ENCODE measurements at places on chromosomes 1 and 21.
A peak's percentile ranks its signal among the peaks of the same experiment; 100 is the strongest.

GRCh38 chr1:154567386-154568156 is at the start of gene CHRNB2:
TSS of gene CHRNB2 (plus strand) at chr1:154567778. CDS start at chr1:154568045, 267 bp downstream.
- peak; percentile 70 for DNase-seq

DNA sequence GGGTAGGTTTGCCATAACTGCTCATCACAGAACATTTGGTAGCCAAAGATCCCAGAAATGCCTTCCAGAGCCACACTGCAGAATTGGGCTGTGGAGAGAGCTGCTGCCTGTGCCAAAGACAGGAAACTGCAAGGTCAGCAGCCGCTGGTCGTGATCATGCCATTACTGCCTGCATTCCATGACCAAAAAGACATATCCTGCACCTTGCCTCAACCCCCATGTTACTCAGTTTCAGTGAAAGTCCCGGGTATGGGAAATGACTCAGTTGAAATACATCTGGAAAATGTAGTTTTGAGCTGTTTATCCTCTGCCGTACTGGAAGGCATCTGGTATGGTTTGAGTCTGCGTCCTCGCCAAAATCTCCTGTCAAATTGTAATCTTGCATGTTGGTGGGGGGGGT is 161.7 kb downstream of the FCRL5 start:
- no peak for DNase-seq

GRCh38 chr1:206828765-206829164 is 36.7 kb upstream of the IL20 start:
- DNase-seq: no peak

DNA sequence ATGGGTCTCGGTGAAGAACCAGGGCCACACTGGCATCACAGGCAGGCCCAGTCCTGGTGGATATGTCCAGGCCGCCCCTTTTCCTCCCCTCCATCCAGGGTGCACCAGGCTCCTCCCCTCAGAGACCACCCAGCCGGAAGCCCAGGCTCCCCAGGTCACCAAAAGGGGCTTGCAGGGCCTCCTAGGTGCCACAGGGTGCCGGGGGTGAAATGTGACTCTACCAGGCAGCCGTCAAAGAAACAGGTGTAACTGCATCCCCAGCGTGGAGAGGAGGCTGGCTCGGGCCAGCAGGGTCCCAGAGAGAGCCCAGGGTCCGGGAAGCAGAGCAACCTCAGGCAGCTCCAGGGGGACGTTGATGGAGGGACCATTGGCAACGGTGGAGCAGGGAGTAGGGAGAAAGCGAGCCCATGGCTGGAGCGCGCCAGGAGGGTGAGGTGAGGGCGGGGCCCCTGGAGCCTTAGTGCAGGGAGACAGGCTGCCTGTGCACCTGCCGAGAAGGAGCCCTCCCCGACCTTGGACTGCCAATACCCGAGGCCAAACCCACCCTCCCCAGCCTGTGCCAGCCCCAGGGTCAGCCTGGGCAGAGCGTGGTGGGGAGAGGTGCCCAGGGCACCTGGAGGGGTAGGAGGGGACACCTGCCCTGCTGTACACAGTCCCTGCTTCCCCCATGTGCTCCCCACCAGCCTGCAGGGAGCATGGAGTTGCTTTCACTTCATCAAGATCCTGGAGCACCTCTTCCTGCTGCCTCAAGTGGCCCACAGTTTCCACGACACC is 48.3 kb upstream of the POFUT2 start:
- no peak for DNase-seq

DNA sequence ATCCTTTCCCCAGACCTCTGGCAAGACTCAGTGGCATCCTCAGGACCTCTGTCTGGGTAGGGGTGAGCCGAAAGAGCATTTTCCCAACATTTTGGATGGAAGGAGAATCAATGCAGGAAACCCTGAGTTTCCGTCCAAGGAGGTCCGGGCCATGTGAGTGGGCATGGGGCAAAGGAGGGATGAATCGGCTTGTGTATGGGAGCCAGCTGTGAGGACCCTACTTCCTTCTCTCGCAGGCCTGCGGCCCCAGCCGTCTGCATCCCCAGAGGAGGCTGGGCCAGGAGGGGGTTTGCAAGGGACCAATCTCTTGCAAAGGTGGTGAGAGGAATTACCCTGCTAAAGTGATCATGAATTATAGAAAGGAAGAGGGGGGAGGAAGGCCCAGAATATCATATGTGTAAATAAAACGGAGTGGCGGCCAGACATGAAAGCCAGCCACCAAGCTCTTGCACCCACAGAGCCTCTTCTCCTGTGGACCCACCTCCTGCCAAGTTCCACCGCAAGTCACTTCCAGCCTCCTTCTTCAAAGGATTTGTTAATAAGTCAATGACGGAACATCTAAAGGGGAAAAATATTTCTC is 48.2 kb upstream of the POU3F1 start:
- no peak for DNase-seq

DNA sequence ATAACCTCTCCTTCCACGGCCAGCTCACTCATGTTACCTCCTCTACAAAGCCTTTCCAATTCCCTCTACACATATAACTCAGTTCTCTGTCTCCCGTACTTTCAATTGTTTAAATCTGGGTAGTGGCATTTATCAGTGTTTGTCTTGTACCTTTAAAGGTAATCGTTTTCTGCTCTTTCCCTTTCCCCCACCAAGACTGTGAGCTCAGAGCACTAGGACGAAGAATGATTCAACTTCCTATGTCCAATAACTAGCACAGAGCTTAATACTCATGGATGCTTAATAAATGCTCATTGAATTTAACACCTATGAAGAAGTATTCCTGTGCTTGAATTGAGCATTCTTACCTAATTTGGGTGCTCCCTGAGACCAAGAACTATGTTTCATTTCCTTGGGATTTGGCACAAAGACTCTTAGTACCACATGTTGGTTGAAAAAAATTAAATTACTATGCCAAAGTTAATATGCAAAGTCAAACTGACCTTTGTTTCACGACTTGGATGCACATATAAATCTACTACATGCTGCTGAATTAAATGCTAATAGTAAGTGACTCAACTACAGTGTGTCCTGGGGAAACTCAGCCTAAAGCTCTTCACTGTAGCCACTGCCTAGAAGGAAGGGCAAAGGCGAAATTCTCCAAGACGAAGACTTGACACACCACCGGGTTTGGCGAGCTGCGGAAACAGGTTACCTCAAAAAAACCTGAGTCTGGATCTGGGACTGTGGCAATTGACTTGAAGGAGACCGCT is 30.6 kb upstream of the C1orf185 start:
- no peak for DNase-seq

- DNase-seq: peak; percentile 21
Observed at GRCh38 chr1:53541761-53542550, 82.8 kb downstream of the DMRTB1 start.

DNA sequence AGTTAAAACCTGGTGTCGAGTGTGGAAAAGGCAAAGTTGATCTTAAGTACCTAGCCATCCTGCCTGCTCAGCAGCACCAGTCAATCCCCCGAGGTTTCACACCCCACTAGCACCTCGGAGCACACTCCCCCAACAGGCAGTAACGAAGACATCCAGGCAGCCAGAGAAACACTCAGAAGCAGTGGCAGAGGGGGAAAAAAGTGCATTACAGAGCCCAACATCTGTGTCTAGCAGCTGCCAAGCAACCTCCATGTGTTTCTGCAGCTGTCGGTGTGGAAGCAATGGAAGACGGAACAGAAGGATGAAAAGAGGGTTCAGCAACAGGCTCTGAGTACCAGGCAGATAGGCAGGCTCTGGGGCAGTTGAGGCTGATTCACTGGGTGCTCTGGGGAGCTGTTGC is 73.4 kb upstream of the PROX1 start:
- peak; percentile 87 for DNase-seq

DNA sequence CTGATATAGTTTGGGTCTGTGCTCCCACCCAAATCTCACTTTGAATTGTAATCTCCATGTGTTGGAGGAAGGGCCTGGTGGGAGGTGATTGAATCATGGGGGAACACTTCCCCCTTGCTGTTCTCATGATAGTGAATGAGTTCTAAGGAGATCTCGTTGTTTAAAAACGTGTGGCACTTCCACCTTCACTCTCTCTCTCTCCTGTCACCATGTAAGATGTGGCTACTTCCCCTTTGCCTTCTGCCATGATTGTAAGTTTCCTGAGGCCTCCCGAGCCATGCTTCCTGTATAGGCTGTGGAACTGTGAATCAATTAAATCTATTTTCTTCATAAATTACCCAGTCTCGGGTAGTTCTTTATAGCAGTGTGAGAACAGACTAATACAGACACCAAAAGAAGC is 40.4 kb downstream of the FRRS1 start:
- DNase-seq: no peak

- DNase-seq: no peak
Observed at GRCh38 chr1:23168079-23168444, 594 bp downstream of the LUZP1 start.

- peak; percentile 12 for DNase-seq
Observed at GRCh38 chr1:150362721-150363425, 1.1 kb upstream of the RPRD2 start.

DNA sequence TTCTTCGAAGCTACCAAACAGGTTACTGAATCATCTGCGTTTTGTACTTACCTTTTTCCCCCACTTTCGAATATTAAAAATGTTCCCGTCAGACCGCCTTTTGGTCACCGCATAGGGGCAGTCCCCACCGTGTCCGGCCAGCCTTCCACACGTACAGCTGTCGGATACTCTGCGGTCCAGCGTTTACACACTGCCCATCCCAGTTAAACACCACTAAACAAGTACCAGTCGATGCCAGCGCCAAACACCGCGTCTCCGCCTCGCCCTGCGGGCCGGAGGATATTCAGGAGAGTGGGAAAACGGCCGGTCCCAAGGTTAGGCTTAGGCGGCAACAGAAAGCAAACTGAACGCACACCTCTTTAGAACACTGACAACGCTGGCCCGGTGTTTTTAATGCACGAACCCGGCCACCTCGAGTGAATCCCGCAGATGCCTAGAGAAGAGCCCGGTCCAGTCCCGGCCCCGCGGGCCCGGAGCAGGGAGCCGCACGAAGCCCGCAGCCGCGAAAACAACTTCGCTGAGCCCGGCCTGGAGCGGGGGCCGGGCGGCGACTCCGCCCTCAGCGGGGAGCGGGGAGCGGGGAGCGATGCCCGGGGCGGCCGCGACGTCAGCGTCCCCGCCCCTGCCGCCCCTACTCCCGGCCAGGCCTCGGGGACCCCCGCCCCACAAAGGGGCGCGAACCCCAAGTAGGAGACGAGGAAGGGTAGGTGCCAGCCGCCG is 730 bp upstream of the PHF13 start:
- peak; percentile 55 for DNase-seq

DNA sequence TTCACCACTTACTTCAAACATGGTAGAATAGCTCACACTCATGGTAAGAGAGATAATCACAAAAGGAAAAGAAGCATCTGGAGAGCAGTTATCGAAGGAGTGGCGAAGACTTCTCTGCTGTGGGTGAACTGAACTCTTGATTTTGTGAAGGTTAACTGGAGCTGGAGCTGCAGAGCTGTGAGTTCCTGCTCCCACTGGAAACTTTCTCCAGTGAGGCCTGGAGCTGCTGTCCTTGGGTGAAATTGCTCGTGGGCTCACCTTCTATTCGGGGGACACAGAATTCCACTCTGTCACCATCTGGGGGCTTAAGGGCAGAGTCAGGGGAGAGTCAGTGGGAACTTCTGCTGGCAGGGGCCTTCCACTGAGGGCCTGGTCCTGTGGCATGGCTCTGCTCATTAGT is 45.9 kb downstream of the MAB21L3 start:
- no peak for DNase-seq

GRCh38 chr1:117886101-117886795 is 43.2 kb downstream of the GDAP2 start:
- DNase-seq: no peak

- DNase-seq: no peak
Observed at GRCh38 chr1:181350131-181350530, 133.2 kb upstream of the CACNA1E start.

DNA sequence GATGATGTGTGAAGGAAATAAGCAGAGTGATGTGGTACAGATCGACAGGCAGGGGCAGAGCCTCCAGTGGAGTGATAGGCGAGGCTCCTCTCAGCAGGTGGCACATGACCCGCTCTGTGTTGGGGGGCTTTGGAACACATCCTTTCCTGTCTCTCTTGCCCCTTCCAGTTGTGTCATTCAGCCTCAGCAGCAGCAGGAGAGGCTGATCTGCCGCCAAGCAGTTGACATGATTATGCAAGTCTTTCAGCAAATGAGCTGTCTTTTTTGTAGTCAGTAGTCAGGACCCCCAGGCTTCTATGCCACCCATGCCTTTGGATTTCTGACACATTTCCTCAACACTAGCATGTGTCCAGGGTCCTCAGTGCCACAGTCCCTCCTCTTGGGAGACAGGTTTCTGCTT is 307.1 kb upstream of the C1orf174 start:
- DNase-seq: no peak

DNA sequence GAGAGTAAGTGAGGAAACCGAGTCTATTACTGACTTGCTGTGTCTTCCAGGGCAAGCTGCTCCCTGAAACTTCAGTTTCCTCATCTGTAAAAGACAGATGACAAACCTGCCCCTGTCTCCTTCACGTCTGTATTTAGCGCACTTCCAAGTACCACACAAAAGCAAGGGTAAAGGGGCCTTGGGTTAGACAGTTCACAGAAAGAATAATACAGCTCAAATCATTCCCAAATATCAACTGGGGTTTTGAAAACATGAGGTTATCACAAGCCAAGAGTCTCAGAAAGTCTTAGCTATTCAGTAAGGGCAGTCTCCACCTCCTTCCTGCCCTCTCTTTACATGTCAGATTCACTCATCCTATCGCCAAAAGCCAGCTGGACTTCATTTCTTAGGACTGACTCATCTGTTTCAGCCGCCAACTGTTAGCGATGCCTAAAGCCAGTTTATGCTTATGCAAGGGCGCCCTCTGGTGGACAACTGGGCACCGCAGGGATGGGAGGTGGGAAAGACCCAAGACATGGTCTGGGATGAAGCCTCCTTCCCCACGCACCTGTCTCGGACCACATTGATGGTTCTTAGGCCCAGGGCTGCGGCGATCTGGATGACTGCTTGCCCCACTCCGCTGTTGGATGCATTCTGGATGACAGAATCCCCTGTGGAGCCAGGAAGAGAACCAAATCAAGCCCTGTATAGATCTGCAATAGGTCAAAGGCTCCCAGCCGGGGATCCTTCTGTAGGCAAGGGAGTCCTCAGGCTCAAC is 21.1 kb upstream of the SRSF4 start:
- peak; percentile 88 for DNase-seq

- DNase-seq: no peak
Observed at GRCh38 chr1:44821240-44821715, 13.0 kb downstream of the BTBD19 start.

DNA sequence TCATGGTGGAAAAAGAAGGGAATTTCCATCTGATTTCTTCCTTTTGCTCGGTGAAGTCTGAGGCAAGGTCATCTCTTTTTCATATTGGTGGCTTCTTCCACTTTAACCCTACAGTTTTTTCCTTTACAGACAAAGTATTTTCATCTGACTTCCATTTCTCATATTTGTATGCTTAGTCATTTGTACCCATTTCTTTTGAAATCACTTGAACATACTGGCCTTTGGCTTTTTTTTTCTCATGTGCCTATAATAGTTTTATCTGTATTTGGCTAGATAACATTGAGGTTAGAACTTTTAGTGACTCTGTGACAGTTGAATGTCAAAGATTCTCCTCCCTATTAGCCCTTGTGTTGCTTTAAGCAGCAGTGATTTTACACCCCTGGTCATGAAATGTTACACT is 27.7 kb downstream of the IL12RB2 start:
- DNase-seq: no peak

DNA sequence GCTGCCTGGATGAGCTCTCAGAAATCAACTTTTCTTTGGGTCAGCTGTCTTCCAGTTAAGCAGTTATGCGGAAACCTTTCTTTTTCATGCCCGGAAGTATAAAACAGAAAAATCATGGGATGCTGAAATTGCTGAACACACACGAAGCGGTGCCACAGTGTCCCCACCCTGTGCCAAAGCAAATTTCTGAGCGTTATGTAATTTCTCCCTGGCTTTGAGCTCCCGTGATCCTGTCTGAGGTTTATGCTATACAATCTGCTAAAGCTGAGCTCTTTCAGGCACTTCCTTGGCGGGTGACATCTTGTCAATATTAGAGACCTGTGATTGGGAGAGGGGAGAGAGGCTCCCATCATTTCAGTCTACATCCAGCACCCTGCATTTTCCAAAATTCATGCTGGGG is 201.7 kb downstream of the ROR1 start:
- no peak for DNase-seq
